ENCODE measurements at places on chromosomes 5 and 9.

DNA sequence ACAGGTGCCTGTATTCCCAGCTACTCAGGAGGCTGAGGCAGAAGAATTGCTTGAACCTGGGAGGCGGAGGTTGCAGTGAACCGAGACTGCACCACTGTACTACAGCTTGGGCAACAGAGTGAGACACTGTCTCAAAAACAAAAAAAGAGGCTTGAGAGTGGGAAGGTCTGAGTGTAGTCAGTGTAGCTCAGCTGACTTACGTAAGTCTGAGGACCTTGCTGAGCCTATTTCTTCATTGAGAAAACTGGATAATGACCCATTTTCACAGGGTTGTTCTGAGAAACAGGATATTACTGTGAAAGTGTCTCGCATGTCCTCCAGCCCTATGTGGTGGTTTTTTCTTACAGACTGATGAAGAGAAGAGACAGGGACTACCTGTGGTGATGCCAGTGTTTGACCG, 66.7 kb downstream of the WDR41 start:
- DNase-seq = no peak

GRCh38 chr9:35615981-35616680, 2.1 kb downstream of the CD72 start:
- no peak for DNase-seq

- no peak for DNase-seq
Observed at GRCh38 chr9:113538131-113538530, 74.6 kb downstream of the RGS3 start.

DNA sequence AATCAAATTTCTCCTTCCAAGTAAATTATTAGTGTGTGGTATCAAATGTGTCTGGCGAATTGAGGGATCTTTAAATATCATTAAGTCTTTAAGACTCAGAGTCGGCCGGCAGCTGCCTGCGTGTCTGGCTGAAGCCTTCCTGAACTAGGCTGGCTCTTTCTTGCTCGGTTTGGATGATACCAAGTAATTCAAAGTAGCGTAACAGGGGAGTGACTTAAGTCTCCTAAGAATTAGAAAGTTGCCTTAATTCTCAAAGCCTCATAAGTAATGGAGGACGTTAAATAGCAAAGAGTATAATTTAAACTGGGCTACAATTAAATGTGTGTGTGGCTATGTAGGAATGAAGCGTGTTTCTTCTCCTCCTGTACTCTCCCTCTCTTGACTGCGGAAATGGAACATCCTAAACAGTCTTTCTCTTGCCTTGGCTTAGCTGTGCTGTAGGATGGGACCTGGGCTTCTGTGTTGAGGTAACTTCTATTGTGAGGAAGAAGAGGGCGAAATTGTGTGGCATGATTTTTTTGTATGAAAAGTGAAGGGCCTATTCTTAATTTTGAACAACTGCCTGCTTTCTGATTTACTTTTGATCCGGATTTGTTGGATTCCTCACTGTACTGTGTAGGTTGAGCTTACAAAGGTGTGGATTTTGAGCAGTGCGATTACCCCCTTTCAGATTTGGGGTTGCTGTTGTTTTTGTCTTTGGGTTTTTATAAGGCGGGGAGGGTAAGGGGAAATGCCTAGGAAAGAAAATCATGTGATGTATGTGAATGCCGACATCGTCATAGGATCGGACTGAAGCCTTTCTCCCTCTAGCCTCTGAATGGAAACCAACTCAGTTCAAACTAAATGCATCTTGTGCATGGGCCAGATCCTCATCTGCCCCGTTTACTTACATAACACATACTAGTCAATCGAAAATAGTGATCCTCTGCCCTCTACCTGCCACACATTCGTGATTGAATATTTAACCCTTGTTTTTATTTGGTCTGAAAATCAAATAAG, 29.9 kb downstream of the CPEB4 start:
- DNase-seq = peak; percentile 74

DNA sequence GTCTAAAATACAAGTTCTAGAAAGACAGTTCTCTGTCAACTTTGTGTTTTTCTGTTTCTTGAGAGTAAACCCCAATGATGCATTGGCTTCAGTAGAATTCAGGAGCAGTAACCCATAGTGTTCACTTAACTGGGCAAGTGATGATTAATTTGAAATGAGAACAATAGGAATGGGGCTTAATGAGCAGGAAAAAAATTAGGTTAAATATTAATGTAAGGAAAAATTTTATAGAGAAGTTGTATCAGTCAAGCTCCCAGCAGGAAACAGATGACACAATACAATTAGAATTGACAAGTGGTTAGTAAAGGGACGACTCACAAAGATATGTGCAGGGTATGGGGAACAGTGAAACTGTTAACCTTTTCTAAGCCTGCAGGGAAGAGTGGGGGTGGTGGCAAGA, 38.2 kb downstream of the ENTREP1 start:
- no peak for DNase-seq

DNA sequence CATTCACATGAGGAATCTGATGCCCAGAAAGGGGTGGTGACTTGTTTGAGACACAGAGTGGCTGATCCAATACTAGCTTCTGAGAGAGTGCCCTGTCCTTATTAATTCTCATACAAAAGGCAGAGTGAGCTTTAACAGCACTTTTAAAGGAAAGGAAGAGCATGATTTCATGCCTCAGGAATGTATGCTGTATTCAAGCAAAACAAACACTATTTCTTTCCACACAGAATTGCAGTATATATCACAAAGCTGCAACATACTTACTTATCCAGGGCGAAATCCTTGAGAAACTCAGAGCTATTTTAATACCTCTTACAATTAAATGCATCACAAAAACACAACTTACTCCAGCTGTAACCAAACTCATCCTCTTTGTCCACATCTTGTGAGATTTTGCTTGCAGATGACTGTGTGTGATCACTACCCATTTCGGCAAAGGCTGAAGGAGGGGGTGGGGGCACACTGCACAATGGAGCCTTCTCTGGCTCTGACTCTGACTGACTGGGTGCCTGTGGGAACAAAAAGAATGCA, 139.8 kb downstream of the MPDZ start:
- DNase-seq = peak; percentile 67

DNA sequence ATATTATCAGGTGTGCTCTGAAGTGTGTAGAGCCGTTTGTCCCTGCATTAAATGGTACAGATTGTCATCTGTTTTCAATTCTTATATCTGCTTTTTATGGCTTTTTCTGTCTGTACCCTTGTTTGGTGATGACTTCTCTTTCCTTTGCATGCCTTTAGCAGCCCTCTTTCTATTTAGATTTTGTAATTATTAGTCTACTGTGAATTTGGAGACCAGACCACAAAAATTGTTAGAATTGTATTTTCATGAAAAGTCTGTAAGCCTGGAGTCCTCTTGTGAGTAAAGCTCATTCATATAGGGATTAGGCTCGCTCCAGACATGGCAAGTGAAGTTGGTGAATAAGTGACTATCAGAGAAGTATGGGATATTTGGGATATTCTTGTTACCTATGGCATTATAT, 41.7 kb downstream of the NFX1 start:
- DNase-seq = no peak

DNA sequence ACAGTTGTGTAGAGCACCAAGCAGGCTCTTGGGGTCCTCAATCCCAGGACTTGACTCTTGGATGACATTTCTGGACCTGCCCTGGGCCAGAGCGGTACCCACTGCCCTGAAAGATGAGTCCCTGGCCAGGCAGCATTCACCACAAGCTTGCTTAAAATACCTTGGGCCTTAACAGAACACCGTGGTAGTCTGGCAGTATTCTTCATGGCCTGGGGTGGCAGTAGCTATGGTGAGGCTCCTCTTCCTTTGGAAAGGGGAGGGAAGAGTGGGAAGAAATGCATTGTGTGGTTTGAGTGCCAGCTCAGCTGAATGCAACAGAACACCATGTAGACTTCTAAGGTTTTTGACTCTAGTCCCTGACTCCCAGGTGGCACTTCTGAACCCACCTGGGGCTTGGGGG, 29.4 kb upstream of the IRGM start:
- no peak for DNase-seq

DNA sequence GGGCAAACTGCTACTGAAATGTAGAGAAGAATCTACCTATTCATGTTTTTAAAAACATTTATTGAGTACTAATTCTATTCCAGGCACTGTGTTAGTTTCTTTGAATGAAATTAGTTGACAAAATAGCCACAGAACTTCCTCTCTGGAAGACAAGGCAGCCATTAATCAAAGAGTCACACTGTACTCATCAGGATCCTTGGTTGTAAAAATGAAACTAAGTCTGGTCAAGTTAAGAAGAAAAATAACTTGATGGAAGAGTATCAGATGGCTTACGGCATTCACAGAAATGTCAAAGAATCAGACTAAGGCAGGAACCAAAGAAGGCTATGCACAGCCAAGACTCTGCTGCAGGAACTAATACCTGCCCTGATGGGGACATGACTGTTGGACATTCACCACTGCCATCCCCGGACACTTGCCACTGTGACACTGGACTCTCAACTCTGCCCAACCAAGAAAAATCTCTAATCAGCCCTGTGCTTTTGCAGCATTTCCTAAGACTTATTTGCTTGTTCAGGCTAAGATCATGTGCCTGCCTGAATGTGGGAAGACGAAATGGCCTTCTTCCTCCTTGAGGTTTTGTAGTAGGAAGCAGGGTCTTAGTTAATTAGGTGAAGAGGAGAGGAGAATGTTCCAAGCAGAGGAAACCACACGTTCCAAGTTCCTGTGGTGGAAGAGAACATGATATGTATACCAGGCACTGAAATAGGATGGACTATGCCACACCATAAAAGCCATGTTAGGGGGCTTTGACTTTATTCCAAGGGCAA, 23.3 kb upstream of the NDUFB6 start:
- no peak for DNase-seq

DNA sequence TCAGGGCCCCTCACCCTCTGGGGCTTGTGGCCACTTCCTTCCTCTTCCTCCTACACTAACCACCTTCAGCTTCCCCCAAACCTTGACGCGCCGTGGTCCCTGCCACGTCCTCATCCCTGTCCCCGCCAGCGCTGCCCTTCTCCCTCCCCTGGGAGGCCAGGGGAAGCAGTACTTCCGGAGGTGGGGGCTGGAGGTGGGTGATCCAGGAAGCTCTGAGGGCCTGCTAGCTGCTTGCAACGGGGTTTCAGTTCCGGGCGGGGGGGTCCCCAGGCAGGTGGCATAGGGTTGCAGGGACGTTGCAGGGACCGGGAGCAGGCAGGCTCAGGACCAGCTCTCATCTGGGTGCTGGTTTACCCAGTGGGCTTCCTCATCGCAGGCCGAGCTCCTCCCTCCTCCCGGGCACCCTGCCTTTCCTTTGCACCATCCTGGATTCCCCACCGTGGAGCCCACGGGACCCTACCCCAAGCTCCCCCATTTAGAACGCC, 70.0 kb downstream of the RXRA start:
- DNase-seq = no peak

GRCh38 chr9:113844466-113844865, 31.6 kb upstream of the ZNF618 start:
- no peak for DNase-seq
